ENCODE measurements at places on chromosomes 12 and 14.

DNA sequence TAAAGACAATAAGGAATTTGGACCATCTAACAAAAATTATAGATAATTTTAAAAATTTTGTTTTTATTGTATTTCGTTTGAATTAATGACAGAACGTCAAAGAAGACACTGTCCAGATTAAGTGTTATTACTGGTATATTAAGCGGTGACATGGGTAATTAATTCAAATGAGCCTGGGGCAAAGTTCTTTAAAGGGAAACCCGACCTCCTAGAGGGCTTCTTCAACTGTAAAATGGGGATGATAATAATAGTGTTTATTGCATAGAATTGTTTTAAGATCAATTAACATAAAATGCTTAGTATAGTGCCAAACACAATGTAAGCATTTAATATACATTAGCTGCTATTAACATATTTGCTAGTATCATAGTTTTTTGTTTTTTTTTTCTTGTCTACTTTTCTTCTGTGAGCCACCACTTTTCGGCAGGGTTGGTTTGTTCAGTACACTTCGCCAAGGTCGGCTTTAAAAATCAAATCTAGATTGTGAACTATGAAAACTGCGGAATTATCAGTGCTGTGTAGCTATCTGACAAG is 514 bp upstream of the LARP4 start:
- no peak for DNase-seq

GRCh38 chr12:52798003-52798670 is 2.2 kb upstream of the KRT3 start:
- DNase-seq = no peak

- DNase-seq = no peak
Measured at GRCh38 chr14:101715210-101716076, 46.1 kb upstream of the PPP2R5C start.

- no peak for DNase-seq
Measured at GRCh38 chr14:102629808-102630350, 37.4 kb downstream of the RCOR1 start.

DNA sequence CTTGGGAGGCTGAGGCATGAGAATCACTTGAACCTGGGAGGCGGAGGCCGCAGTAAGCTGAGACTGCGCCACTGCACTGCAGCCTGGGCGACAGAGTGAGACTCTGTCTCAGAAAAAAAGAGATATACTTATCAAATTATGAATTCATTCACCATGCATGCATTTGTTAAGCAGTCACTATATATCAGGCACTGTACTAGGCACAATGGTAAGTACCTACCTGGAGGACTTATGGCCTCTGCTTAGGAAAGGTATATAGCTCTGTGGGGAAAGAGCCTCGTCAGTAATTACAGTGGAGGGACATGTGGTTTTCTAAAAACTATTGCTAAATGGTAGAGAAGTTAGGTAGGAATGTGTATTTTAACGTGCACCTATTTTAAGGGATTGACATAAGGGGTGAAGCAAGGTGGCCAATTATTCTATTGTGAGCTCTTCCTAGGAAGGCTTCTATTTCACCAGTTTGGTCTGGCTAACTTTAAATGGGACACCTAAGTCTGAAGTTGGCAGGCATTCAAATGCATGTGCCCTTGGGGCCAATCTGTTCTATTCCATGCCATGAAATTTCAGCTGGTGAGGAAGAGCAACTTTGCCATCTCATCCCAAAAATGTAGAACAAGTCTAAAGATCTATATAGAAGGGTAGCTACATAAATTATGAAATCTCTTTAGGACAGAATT is 15.0 kb downstream of the TCP11L2 start:
- DNase-seq = no peak

DNA sequence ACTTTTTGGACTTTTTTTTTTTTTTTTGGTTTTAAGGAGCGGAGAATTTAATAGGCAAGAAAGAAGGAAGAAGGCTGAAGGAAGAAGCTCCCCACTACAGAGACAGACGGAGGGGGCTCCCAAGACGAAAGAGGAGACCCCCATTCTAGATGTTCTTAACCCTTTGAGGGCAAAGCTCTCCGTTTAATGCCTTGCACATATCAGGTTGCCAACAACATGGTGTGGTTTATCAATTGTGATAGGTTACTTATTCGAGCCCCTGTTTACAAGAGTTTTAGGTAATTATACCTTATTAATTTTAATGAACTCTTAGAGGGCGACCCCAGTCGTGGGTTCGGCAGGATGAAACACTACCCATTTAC is 1.2 kb upstream of the FBXO33 start:
- no peak for DNase-seq

Data from stimulated activated CD8-positive, alpha-beta memory T cell treated with anti-CD3 and anti-CD28 coated beads, Interleukin-4, amount 100 ng/mL, for 24 hours (primary cell).